SW480 (cell line): ENCODE measurements at places on chromosomes 5 and 9.
A peak's percentile ranks its signal among the peaks of the same experiment; 100 is the strongest.

DNA sequence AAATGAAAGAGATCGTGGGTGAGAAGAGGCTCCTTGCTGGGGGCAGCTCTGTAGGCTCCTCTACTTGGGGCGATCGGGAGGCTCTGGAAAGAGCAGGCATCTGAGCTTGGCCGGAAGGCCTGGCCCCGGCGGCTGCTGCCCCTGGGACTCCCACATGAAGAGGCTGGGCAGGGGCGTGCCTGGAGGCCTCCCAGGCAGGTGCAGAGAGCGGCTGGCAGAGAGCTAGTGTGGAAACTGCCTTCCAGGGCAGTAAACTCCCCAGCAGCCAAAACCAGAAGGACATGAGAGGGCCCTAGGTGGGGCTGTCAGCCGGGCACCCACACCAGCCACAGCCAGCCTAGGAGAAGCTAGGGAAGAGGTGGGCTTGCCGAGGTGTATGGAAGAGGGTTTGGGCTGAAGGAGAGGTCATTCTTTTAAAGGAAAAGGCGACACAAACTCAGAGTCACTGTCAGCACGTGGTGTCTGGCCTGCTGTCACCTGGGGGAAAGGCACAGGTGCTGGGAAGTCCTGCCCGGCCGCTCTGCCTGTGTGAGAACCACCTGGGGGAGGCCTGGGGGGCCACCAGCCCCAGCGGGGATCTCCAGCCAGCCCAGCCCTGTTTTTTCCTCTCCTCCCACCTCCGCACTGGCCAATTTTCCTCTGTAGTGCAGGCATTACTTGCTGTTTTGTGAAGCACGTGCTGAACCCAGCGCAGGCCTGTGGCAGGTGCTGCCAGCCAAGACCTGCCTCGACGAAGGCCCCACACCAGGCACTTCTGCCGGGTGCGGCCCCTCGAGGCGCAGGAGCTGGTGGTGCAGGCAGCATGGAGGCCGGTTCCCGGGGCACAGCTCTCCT lies 44.8 kb upstream of the EGFL7 start:
- no peak for DNase-seq

DNA sequence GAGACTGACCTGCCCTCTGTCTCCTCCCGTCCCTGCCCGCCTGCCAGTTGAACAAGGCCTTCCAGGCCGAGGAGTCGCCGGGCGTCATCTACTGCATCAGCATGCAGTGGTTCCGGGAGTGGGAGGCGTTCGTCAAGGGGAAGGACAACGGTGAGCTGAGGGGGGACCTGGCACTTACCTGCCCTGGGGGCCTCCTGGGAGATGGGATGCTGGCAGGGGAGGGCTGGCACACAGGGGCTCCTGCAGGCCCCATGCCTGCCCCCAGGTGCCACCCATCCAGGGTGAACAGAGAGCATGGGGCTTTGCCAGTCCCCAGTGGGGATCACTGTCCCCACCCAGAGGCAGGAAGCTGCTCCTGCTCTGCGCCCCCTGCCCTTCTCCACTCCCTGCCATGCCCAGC lies 43.0 kb downstream of the USP20 start:
- no peak for DNase-seq

DNA sequence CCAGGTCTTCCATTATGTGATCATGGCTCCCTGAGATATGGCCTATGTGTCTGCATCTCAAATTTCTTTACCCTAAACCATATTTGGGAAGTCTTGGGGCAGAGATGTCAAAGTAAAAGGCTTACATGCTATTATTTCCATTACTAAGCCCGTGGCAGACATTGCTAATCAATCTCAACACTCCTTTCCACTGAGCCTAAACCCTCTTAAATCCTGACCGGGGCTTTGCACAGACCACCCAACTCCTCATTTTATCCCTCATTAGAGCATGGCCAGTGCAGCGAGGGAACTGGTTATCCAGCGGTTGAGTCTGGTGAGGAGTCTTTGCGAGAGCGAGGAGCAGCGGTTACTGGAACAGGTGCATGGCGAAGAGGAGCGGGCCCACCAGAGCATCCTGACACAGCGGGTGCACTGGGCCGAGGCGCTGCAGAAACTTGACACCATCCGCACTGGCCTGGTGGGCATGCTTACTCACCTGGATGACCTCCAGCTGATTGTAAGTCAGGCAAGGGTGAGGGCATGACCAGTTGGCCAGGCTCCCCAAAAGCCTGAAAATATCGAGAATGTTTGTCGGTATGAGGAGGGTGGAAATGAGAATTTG lies 11.0 kb downstream of the BSPRY start:
- DNase-seq, result no peak

- no peak for DNase-seq
Measured at GRCh38 chr5:74173241-74173640, 467.3 kb downstream of the ENC1 start.

DNA sequence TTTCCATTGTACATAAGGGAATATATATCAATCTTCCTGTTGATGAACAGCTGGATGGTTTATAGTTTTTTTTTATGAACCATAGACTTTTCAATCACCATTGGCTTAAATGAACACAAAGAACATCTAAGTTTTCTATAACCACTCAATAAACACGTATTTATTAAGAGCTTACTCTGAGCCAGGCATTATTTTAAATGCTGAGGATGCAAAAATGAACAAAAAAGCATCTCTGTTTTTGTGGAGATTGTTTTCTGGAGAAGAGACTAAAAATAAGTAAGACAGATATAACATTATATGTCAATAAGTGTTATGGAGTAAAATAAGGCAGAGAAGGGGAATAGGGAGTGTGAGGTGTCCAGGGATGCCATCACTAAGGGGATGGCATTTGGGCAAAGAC lies 52.1 kb upstream of the SLC24A2 start:
- DNase-seq, result no peak

DNA sequence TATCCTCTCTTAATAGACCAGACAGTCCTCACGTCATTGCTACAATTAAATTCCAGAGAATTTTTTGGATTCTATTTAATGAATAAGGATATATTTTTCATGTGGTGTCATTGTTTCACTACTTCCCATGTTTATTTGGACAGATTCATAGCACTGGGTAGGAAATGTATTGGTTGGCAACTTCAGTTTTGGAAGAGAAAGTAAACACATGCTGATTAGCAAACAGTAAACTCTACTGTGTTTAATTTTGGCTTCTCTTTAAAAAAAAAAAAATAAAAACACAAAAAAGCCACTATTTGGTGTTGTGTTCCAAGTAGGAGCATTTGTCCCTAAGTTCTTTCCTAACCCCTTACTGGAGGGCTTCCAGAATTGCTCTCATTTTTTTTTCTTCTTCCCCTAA lies 77.3 kb downstream of the NFIB start:
- no peak for DNase-seq

GRCh38 chr5:143183989-143184388 lies 219.5 kb downstream of the NR3C1 start:
- DNase-seq, result no peak

DNA sequence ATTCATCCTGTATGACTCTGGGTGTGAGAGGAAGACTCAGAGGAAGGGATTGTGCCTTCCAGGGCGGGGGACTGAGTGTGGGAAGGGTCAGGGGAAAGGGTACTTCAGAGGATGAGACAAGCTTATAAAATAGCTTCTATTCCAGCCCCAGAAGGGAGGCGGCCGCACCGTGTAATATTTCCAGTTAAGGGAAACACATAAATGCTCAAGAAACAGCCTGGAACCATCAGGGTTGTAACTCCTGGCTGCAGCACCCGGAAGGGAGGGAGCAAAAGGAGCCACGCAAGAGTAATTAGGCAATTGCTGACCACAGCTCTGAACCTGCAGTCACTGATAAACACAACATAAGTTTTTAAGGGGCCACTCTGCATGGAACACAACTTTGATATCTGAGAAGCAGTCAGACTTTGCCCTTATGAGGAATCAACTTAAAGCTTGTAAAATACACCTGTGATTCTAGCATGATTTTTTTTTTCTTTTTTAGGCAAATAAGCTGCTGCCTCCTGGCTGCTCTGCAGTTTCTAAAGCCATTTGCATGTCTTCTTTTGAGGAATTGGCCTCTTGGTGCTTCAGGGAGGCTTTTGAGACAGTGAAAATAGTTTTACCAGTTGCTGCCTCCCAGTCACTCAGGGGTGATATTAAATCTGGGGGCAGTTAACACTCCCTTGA lies 382.7 kb downstream of the ENC1 start:
- peak; percentile 66 for DNase-seq

DNA sequence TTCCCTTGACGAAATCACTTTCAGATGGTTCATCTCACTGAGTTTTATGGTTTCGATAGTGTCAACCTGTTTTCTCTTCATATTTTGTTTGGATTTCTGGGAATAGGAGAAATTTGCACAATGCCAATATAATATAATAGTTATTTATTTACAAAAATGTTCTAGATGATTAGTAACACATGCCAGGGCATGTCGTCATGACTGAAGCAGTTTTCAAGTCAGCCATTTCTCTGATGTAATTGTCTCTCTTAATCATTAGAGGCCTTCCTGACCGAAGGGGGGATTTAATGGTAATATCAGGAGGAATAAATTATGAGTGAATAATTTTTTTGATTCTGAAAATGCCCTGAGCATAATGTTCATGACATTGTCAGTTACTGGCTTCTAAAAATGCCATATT lies 246.5 kb upstream of the ATP10B start:
- DNase-seq, result no peak

DNA sequence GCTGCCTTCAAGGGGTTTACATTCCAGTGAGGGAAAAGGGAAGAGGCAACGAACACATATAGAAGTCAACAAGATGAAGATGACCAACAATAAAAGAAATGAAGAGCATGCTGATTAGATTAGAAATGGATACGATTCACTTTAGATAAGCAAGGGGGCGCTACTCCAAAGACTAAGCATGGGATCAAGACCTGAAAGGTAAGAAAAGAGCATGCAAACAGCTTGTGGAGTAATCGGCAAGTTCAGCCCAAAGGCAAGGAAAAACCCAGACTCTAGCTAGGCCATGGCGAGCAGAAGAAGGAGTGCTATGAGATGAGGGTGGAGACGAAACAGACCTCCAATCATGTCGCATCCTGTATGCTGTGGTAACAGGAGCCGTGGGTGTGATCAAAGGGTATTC lies 124.4 kb downstream of the FANCC start:
- no peak for DNase-seq

DNA sequence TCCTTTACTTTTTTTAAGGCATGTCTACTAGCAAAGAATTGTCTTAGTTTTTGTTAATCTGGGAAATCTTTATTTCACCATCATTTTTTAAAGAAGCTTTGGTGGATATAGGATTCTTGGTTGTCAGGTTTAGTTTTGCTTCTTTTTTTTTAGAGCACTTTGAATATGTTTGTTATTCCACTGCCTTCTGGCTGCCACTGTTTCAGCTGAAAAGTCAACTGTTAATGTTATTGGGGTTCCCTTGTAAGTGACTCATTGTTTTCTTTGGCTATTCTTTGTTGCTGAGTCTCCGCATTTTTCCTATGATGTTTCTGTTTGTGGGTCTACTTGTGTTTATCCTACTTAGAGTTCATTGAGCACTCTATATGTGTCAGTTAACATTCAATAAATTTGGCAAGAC lies 44.4 kb downstream of the PHAX start:
- no peak for DNase-seq

GRCh38 chr9:4196886-4197285 lies 103.0 kb downstream of the GLIS3 start:
- no peak for DNase-seq

- no peak for DNase-seq
Measured at GRCh38 chr5:177575488-177575887, 16.5 kb upstream of the TMED9 start.

DNA sequence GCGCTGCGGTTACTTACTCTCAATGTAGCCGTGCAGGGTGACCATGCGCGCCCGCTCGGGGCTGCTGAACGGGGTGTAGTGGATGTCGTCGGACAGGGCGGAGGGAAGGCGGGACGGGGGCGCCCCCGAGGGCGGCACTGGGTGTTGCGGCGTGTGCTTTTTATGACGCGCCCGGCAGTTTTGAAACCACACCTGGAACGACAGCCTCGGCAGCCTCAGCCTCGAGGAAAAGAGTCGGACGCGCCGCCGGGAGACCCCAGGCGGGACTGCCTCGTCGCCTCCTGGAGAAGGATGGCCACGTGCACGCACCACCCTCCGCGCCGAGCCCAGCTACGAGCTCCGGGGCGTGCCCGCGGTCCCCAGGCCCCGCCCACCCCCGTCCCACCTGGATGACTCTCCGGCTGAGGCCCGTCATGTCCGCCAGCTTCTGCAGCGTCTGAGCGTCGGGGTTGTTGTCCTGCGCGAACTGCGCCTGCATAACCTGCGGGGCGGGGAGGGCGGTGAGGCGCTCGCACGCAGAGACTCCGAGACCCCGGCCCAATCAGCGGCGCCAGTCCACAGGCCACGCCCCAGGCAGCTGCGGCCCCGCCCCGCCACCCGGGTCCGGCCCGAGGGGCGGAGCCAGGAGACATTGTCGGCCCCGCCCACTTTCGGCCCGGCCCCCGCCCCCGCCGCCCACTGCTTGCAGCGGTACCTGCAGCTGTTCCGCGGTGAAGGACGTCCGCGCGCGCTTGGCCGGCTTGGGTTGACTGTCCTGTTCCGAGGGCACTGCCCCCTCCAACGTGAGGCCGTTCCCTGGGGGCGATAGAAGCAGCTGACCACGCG lies 15.0 kb downstream of the LHX6 start:
- peak; percentile 91 for DNase-seq

DNA sequence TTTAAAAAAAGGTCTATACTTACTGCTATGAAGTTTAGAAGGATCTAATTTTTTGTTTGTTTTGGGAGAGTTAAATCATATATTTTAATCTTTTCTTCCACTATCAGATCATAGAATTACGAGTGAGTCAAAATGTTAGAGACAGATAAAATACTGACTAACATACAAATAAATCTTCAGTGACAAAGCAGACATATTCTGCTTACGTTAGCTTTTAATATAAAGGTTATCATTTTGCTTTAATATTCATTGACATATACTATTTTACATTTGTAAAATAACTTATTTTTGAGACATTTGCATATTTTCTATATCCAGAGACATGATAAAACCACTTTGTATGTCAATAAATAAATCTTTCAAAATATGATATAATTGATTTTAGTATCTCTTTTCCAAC lies 64.6 kb upstream of the GABRA1 start:
- DNase-seq, result no peak

GRCh38 chr9:105151686-105151995 lies 92.8 kb upstream of the SLC44A1 start:
- no peak for DNase-seq

- DNase-seq, result no peak
Measured at GRCh38 chr9:96871176-96871575, 16.9 kb upstream of the ZNF782 start.

GRCh38 chr5:157509587-157509986 lies 49.6 kb downstream of the NIPAL4 start:
- no peak for DNase-seq

DNA sequence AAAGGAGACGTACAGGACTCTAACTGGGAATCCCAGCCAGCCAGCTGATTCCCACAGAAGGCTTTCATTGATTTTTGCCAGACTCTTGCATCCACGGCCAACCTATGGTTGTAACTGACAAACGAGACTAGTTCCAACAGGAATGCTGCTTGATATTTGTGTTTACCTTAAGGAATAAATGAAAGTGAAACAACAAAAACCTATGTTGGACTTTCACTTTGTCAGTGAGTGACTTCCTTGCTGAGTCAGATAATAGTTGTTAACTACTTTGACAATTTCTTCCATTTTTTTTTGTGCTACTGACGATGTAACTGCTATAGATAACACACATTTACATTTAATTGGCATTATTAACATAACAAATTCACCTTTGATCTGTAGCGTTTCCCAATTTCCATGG lies 63.4 kb upstream of the LRRTM2 start:
- DNase-seq, result no peak

GRCh38 chr5:115381911-115382662 lies 85.6 kb upstream of the CCDC112 start:
- DNase-seq, result no peak
